Colonic mucosa (tissue), 4 donors: ENCODE measurements at places on chromosomes 4 and X.

DNA sequence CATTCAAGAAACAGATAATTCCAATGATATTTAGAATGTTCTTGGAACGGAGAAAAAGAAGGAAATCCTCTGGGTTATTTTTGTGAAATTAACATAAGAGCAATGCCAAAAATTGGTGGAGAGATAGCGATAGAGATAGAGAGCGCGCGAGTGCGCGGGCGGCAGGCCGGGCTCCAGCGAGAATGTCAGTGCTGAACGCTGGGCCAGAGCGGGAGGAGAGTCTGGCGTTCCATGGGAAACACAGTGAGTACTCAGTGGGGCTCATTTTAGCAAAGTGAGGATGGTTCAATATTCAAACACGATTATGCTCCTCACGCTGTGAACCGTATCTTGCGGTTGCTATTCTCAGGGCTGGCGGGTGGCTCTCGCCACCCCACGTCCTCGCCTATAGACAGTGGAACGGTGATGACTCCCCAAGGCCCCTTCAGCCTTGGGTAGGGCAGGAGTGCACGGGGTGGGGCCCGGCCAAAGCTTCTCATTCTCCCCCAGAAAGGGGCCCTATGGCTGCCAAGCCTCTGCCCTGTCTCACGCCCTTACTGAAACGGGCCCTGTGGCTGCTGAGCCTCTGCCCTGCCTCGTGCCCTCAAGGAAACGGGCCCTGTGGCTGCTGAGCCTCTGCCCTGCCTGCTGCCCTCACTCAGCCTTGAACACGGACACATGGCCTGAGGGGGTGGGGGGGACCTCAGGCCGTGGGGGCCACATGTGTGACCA is 16.9 kb downstream of the CPLX1 start:
- H3K4me1 ChIP-seq = no peaks in the 10 kb centered on the region
- no peak for DNase-seq
- H3K4me3 ChIP-seq = no peak overlapping the region
- no peaks in the 10 kb centered on the region for H3K27me3 ChIP-seq

DNA sequence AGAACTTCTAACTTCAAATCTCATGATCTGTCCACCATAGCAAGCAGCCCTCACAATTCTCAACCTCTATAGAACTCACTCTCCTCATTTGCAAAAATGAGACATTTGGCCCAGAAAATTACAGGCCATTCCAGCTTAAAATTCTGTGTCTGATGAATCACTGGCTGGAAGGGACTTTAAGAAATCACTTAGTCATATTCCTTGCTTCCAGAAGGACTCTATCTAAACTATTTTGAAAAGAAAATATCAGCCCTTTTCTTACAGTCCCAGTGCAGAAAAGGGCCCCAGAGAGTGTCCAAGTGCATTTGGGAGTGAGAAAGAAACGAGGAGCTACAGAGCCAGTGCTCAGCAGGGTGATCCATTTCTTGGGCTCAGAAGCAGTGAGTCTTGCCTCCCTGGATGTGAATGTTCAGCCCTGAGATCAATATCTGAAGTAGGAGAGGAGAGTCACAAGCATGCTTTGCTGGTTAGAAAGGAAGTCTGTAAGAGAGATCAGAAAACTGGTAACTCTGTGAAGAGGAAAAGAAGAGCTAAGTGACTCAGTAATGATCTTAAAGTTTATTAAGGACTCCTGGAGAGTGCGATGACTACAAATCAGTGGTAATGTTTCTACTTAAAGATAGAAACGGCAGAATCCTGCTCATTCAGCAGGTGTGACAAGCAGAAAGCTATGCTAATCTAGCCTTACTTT is 139.8 kb downstream of the PALLD start:
- H3K27me3 ChIP-seq = no peaks in the 10 kb centered on the region
- H3K36me3 ChIP-seq = no peaks in the 10 kb centered on the region
- H3K4me3 ChIP-seq = no peak overlapping the region
- peak overlapping the region; percentile 4 for H3K27ac ChIP-seq

DNA sequence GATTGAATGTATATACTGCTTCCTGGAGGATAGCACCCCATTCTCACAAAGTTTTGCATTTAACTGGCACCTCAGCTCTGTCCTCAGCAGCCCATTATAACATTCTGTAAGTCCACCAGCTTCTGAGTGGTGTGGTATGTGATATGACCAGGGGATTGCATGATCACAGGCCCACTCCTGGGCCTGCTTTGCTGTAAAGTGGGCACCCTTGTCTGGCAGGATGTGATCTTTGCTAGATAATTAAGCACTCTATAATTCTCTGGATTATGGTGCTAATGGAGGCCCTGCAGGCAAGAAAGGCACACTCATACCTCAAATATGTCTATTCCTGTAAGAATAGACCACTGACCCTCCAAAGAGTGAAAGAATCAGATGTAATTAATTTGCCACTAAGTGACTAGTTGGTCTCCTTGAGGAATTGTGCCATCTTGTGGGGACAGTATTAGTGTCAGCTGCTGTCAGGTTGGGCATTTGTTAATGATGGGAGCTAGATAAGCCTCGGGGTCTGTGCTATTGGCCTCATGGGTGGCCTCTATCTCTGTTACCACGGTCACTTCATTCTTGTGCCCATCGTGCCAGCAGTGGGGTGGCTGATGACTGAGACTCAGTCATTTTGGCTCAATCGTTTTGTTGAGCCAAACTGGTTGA is 2.2 kb upstream of the CFI start:
- no peaks in the 10 kb centered on the region for H3K36me3 ChIP-seq
- DNase-seq = no peak
- H3K4me3 ChIP-seq = no peak overlapping the region
- H3K27me3 ChIP-seq = no peaks in the 10 kb centered on the region

DNA sequence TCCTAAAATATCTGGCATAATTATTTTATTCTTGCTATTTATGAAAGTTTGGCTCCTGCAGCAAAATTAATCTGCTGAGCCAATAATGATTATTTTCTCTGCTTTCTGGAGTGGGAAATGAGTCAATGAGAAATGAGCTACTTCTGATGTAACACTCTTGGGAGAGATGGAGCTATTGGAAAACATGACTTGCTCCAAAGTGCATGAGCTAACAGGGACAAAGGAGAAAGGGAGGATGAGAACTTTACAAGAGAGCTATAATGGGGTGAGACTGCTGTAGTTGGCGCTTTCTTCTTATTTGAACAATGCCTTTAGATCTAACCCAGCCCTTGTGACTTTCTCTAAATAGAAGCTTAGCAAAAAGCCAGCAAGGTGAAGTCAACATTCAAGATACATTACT is 615.1 kb downstream of the ANKRD50 start:
- no peaks in the 10 kb centered on the region for H3K36me3 ChIP-seq
- H3K4me3 ChIP-seq = no peak overlapping the region
- H3K27me3 ChIP-seq = no peaks in the 10 kb centered on the region
- no peaks in the 10 kb centered on the region for H3K4me1 ChIP-seq
- no peak overlapping the region for H3K27ac ChIP-seq

GRCh38 chrX:45697591-45697990 is 496.9 kb upstream of the DIPK2B start:
- H3K4me3 ChIP-seq = no peak overlapping the region
- DNase-seq = no peak
- no peaks in the 10 kb centered on the region for H3K27me3 ChIP-seq
- H3K4me1 ChIP-seq = no peaks in the 10 kb centered on the region
- no peaks in the 10 kb centered on the region for H3K36me3 ChIP-seq
- H3K27ac ChIP-seq = no peak overlapping the region

DNA sequence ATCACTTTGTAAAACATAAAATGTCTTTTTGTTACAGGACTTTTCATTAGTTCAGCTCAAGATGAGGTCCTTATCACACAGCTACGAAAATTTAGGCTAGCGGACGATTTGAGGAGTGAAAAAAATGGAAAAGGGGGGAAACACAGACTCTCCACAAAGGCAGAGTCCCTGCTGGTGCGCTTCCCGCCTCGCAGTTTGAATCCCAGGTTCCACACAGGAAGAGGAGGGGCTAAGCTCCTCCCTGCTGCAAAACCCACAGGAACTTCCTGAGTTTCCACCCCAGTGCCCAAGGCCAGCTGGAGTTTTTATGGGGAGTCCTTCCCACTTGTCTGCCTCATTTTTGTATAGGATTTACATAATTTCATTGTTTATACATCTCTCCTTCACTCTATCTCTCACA is 11.2 kb downstream of the ADAM29 start:
- no peak overlapping the region for H3K27ac ChIP-seq
- no peaks in the 10 kb centered on the region for H3K27me3 ChIP-seq
- H3K36me3 ChIP-seq = no peaks in the 10 kb centered on the region
- no peaks in the 10 kb centered on the region for H3K4me1 ChIP-seq

- no peaks in the 10 kb centered on the region for H3K27me3 ChIP-seq
- DNase-seq = peak; percentile 53
- H3K4me1 ChIP-seq = peaks cover 17% of the 10 kb centered on the region
- H3K27ac ChIP-seq = peak overlapping the region; percentile 36
These were observed 1.9 kb upstream of the HAUS3 start for GRCh38 chr4:2243681-2244380.

GRCh38 chrX:111411557-111411956 is 435 bp downstream of the DCX start:
- no peaks in the 10 kb centered on the region for H3K27me3 ChIP-seq
- DNase-seq = no peak
- H3K27ac ChIP-seq = no peak overlapping the region
- no peak overlapping the region for H3K4me3 ChIP-seq
- no peaks in the 10 kb centered on the region for H3K36me3 ChIP-seq

GRCh38 chr4:185183622-185184281 is 20.0 kb downstream of the CFAP97 start:
- no peaks in the 10 kb centered on the region for H3K36me3 ChIP-seq
- peak; percentile 90 for DNase-seq
- H3K4me3 ChIP-seq = no peak overlapping the region
- H3K4me1 ChIP-seq = no peaks in the 10 kb centered on the region
- H3K27ac ChIP-seq = no peak overlapping the region

DNA sequence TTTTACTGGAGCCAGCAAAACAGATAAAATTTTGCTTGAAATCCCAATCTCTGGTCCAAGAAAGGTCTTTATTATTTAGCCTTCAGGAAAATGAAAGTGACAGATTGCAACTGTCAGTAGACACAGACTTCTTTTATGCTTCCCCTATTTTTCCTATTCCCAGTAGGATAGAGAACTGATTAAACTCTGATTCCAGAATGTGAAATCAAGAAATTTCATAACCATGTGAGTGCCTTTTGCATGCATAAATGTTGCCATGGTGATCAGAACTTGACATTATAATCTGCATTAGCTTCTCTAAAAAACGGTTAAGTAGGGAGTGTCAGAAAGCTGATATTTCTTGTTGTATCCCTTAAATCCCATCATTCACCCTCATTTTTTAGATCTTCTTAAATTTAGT is 255.2 kb upstream of the GABRA2 start:
- no peak overlapping the region for H3K27ac ChIP-seq
- no peaks in the 10 kb centered on the region for H3K36me3 ChIP-seq
- no peaks in the 10 kb centered on the region for H3K4me1 ChIP-seq
- H3K4me3 ChIP-seq = no peak overlapping the region

- H3K4me3 ChIP-seq = no peak overlapping the region
- no peaks in the 10 kb centered on the region for H3K27me3 ChIP-seq
- no peak overlapping the region for H3K27ac ChIP-seq
- H3K4me1 ChIP-seq = no peaks in the 10 kb centered on the region
These were observed 111.2 kb downstream of the ARAP2 start for GRCh38 chr4:36133086-36133485.
